Cardiac fibroblast (primary cell): ENCODE measurements at places on chromosomes 7 and 10.

DNA sequence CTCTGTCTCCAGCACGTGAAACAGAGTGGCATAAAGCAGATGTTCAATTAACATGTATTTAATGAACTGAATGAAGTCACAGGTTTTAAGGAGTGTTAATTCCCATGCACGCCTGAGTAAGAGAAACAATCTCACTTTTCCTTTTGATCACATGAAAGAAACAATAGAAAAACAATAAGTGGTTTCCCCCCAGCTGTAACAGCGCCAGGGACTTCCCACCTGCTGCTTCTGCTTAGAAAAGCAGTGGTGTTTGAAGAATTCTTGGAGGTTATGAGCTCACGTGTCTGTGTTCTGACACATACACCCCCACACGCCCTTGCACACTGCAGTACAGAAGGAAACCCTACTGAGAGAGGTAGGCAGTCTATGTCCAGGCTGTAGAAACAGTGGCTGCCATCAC, 51.3 kb upstream of the FRMD4A start:
- DNase-seq: no peak

DNA sequence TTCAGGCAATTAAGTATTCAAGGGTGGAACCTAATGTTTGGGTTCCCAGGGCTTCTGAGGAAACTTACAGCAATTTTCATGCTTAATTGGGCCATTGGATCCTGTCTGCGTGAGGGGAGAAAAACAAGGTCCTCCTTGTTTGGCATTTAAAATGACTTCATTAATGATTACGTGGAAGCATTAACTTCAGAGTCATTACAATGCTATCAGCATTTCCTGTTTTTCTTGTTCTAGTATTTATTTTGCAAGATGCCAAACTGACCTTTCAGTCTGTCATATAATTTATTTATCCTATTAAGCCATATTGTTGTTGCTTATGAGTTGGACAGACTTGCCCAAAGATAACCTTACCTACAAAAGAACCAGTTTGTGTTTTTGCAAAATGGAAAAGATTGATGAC, 324.1 kb upstream of the LRRN3 start:
- no peak for DNase-seq

DNA sequence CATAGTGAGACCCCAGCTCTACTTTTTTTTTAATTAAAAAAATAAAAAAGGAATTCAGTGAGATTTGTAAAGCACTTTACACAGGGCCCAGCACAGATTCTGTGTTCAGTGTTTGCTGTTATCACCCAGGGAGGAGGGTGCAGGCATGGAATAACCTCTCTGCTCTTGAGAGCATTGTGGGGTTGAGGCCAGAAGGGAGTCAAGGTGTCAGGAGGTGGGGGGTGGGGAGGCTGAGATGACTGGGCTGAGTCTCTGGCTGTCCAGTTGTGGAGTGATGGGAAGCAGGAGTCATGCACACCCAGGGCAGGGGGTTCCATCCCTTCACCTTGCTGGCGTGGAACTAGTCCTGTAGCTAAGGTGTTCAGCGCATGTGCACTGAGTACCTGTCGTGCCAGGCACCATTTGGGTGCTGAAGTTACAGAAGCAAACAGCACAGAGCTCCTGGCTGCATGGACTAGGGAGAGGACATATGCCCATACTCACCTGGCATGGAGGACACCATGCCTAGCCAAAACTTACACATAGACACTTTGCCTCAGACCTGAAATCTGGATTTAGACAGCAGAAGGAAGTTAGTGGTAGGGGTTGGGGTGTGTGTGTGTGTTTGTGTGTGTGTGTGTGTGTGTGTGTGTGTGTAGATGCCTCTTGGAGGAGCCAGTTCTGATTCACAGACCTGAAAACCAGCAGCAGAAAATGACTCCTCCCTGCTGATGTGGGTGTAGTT, 69.2 kb upstream of the LRRC4 start:
- no peak for DNase-seq

DNA sequence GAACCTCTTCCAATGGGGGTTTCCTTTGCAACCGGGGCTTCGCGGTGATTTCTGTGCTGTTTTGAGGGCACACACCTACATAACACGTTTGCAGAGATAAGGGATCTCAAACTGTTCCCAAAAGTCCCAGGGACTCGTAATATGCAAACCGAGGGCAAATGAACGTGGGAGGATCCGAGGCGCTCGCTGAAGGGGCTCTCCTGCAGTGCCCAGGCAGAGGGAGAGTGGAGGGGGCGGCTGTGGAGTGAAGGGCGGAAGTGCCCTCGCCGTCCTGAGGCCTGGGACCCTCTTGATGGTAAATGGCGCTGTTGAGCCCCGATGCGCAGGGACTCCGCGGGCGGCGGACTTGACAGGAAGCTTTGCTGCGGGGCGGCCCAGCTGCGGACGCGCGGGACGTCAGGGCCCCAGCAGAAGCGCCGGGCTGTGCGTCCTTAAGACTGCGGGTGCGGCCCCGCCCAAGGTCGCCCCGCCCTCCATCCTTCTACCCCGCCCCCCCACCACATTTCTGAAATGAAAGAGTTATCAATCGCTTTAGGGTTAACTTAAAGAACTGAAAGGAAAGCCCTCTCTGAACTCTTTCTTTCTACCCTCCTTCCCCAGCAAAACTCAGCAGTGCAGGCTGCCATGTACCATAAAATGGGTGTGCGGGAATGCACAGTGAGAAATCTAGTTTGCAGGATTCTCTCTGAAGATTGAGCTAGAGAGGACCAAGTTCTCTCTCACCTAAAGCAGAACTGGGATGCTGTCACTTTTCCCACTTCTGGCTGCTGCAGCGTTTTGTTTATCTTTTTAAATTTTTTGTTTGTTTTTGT, 151.8 kb upstream of the YAE1 start:
- DNase-seq: peak; percentile 40

GRCh38 chr7:147911201-147911601, 679.4 kb upstream of the C7orf33 start:
- DNase-seq: no peak

DNA sequence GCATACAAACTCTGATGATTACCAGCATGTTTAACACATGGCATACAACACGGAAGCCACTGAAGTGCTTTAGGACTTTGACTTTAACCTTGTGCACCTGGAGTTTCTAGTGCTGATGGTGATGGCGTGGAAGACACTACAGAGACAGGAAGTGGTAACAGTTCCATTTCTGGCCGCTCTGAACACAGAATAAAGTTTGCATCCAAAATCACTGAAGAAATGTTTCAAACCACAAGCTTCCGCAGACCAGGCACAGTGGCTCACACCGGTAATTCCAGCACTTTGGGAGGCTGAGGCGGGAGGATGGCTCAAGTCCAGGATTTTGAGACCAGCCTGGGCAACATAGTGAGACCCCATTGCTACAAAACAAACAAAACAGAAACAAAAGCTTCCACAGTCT, 40.3 kb upstream of the TNPO3 start:
- DNase-seq: no peak

- DNase-seq: peak; percentile 32
Measured at GRCh38 chr10:33550811-33551210, 216.3 kb upstream of the NRP1 start.

DNA sequence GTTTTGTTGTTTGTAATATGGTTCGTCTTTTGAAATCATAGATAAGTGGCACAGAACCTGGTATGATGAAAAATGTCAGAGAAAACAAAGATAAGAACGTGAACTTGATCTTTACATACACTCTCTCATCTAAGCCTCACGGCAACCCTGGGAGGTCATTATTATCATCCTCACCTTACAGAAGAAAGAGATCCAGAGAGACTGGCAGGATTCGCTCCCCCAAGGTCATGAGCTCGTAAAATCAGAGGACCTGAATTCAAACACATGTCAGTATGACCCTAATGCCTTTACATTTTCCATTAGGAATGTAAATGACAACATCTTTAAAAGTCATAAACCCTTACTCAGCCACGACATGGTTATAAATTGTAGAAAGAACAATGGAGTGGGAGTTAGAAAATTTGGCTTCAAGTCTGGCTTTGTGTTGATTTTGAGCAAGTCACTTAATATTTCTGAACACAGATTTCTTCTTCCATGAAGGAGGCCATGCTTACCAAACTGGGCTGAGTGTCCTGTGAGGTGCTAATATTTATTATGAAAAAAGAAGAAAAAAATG, 35.9 kb downstream of the HIPK2 start:
- no peak for DNase-seq

- DNase-seq: peak; percentile 10
Measured at GRCh38 chr10:120477743-120478141, 20.7 kb downstream of the PLPP4 start.
